ENCODE measurements at places on chromosomes 5 and 9. TPM values are rescaled to one million over a fixed set of nuclear protein-coding genes. Genes with fewer than 3 reads are reported as not detected.
A peak's percentile ranks its signal among the peaks of the same experiment; 100 is the strongest.

- H3K27me3 ChIP-seq, result peaks cover 9% of the 10 kb centered on the region
- no peaks in the 10 kb centered on the region for H3K36me3 ChIP-seq
- H3K4me3 ChIP-seq, result no peak overlapping the region
- peaks cover 9% of the 10 kb centered on the region for H3K4me1 ChIP-seq
Measured at GRCh38 chr9:91075279-91075678, 273.7 kb downstream of the SYK start.

CD14 gene
- 0.39 TPM for total RNA-seq

GRCh38 chr9:35907711-35908503 is 1.4 kb upstream of the SPAAR start:
- peak overlapping the region; percentile 21 for H3K4me3 ChIP-seq
- H3K36me3 ChIP-seq, result no peaks in the 10 kb centered on the region
- no peaks in the 10 kb centered on the region for H3K27me3 ChIP-seq
- peaks cover 32% of the 10 kb centered on the region for H3K4me1 ChIP-seq
- ATAC-seq, result peak; percentile 16

ERCC8 gene
- total RNA-seq, result 6.8 TPM

- H3K4me1 ChIP-seq, result peaks cover 18% of the 10 kb centered on the region
- peaks cover 7% of the 10 kb centered on the region for H3K36me3 ChIP-seq
- peaks cover 50% of the 10 kb centered on the region for H3K27me3 ChIP-seq
- H3K27ac ChIP-seq, result no peak within 1 kb of the TSS
- no peak for ATAC-seq
Measured at GRCh38 chr5:53480416-53481158, at the start of gene FST. Gene FST, plus strand, starts transcription at chr5:53480629. Its CDS starts 163 bp downstream, at chr5:53480792.

HRCT1 gene
- not detected for total RNA-seq

DNA sequence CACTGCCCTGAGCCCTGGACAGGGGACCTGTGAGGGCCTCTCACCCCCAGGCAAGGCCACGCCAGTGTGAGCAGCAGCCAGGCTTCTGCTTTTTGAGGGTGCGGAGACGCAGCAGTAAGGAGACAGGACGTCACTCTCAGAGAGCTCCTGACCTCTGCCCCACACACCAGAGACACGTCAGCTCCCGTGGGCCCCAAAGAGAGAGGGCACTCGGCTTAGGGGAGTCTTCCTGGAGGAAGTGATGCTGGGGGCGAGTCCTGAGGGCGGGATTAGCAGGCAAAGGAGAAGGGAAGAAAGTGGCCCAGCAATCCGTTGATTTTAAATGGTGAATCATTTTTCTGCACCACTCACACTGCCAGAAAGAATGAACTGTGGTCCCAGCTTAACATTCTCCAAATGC is 24.0 kb upstream of the SLC9A3 start:
- no peak overlapping the region for H3K4me3 ChIP-seq
- H3K36me3 ChIP-seq, result no peaks in the 10 kb centered on the region
- no peaks in the 10 kb centered on the region for H3K4me1 ChIP-seq
- no peak for ATAC-seq
- H3K27ac ChIP-seq, result no peak overlapping the region
- H3K27me3 ChIP-seq, result peaks cover 25% of the 10 kb centered on the region

- no peak overlapping the region for H3K4me3 ChIP-seq
- ATAC-seq, result no peak
Measured at GRCh38 chr9:136345281-136346156, 18.0 kb downstream of the DNLZ start.

DNA sequence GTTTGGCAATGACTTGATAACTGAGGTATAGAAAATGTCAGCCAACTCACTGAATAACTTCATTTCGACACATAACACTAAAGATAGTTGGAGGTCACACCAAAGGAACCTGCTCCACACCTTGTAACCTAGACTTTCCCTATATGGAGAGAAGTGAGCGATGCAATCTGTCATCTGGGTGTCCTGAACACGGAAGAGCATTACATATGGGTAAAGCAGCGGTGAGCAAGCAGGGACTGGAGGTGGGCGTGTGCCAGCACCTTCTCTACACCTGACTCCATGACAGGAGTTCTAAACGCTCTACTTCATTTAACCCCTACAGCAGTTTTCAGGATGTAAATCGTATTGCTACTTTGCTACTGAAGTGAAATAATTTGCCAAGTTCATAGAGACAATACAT is 152.8 kb downstream of the SLC12A2 start:
- peaks cover 35% of the 10 kb centered on the region for H3K27me3 ChIP-seq
- no peaks in the 10 kb centered on the region for H3K4me1 ChIP-seq
- H3K4me3 ChIP-seq, result no peak overlapping the region
- ATAC-seq, result no peak
- H3K27ac ChIP-seq, result no peak overlapping the region
- no peaks in the 10 kb centered on the region for H3K36me3 ChIP-seq

- H3K4me1 ChIP-seq, result no peaks in the 10 kb centered on the region
- H3K27me3 ChIP-seq, result peaks cover 3% of the 10 kb centered on the region
Measured at GRCh38 chr9:108477529-108478006, 378.2 kb downstream of the ACTL7B start.

DNA sequence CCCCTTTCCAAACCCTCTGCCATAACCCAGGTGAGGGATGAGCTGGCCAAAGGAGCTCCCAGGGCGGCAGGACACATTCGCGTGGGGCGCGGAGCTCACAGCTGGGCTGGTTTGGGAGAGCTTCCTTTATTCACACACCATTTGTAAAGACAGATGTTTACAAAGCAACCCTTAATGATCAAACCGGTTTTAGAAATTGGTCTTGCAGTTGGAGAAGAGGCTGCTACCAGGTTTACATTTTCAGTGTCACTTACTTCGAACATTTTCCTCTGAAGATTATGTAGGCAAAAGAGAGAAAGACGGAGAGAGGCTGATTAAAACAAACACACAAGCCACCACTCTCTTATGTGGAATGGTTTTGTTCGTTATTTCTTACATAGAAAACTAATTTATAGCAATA is 648.7 kb downstream of the IRX1 start:
- no peak for ATAC-seq
- H3K27me3 ChIP-seq, result no peaks in the 10 kb centered on the region
- no peak overlapping the region for H3K27ac ChIP-seq
- H3K4me3 ChIP-seq, result no peak overlapping the region
- no peaks in the 10 kb centered on the region for H3K36me3 ChIP-seq
- H3K4me1 ChIP-seq, result no peaks in the 10 kb centered on the region

C9orf153 gene
- total RNA-seq, result 1.0 TPM

SARDH gene
- total RNA-seq, result 2.8 TPM

GRCh38 chr9:92947268-92948037 is at the start of gene FGD3:
Gene FGD3, plus strand, starts transcription at chr9:92947523. Its CDS starts 28,734 bp downstream, at chr9:92976257.
- peaks cover 39% of the 10 kb centered on the region for H3K4me1 ChIP-seq
- H3K27me3 ChIP-seq, result no peaks in the 10 kb centered on the region
- ATAC-seq, result peak; percentile 86
- H3K4me3 ChIP-seq, result peak within 1 kb of the TSS; percentile 89
- H3K27ac ChIP-seq, result peak within 1 kb of the TSS; percentile 89

DNA sequence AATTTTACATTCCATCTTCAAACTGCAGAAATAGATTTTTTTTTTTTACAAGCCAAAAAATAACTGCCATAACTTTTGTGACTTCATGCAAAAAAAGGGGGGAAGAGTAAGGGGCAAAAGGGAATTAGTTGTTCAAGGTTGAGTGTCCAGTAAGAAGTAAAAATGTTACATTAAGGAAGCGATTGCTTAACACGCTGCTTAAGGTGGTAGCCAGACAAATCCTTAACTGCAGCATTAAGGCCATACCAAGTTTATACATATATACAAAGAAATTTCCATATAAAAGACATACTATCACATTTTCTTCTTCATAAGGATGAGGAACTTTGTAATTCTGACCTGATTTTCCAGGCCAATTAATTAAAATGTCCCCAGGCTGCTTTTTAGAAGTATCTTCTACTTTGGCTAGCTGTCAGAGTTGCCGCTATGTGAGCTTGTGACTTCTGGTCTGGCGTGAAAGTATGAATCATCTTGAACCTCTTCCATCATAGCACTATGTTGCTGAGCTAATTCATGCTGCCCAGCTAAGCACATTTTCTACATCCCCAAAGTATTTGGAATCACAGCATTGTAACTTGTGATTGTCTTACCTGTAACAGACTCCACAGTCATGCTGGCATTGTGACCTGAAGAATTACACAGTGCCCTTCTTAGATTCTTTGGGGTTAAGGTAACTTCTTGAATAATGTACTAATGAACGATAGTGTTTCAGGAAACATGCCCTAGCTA is 40.0 kb downstream of the G3BP1 start:
- H3K4me3 ChIP-seq, result no peak overlapping the region
- no peak overlapping the region for H3K27ac ChIP-seq
- peaks cover 88% of the 10 kb centered on the region for H3K36me3 ChIP-seq
- no peak for ATAC-seq

DNA sequence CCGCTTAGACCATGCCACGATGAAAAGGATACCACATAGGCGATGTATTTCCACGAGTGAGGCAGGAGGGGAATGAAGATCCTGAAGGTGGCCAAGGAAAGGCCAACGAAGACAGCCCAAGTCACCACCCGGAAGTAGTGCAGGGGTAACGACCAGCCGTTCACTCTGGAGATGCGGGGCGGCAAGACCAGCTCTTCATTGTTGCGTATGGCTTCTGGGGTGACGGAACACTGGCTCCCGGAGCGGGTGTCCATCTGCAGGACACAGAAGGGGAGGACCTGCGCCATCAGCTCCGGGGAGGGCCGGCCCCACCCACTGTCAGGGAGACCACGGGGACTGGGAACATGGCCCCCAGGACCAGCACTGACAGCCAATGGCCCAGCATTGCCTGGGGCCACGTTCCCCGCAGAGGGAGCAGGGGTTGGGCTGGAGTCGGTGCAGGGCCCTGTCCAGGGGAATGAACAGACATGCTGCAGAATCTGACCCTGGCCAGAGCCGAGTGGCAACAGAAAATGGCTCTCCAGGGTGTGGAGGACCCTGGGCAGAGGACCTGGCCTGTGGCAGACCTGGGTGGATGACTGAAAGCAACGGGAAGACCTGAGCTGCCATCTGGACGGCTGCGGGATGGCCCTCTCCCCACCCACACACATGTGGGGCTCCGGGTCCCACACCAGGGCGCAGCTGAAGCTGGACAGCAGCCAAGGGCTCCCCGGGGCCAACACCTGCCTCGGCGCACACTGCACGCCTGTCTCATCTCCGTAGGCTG is 17.7 kb downstream of the ZDHHC11B start:
- H3K4me1 ChIP-seq, result no peaks in the 10 kb centered on the region
- H3K36me3 ChIP-seq, result no peaks in the 10 kb centered on the region
- H3K4me3 ChIP-seq, result no peak overlapping the region
- no peak for ATAC-seq
- H3K27me3 ChIP-seq, result no peaks in the 10 kb centered on the region

RXFP3 gene
- total RNA-seq, result not detected

MOB3B gene
- 0.17 TPM for total RNA-seq

PCDHB14 gene
- total RNA-seq, result not detected

DNA sequence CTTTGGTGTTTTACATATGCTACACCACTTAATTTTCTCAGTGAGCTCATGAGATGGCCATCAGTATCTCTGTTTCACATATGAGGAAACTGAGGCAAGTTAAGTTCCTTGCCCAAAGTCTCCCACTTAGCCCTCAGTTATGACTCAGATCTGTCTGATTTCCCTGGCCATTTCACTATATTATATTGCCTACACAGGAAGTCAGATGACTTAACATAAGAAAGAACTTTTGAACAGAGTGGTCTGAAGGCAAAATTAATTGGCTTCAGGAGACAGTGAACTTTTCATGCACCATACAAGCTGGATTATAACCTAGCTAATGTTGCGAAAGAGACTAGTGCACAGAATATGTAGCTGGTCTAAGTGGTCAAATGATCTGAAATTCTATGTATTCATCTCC is 221.6 kb downstream of the NFIB start:
- no peaks in the 10 kb centered on the region for H3K4me1 ChIP-seq
- no peaks in the 10 kb centered on the region for H3K27me3 ChIP-seq
- H3K27ac ChIP-seq, result no peak overlapping the region
- no peak for ATAC-seq

DNA sequence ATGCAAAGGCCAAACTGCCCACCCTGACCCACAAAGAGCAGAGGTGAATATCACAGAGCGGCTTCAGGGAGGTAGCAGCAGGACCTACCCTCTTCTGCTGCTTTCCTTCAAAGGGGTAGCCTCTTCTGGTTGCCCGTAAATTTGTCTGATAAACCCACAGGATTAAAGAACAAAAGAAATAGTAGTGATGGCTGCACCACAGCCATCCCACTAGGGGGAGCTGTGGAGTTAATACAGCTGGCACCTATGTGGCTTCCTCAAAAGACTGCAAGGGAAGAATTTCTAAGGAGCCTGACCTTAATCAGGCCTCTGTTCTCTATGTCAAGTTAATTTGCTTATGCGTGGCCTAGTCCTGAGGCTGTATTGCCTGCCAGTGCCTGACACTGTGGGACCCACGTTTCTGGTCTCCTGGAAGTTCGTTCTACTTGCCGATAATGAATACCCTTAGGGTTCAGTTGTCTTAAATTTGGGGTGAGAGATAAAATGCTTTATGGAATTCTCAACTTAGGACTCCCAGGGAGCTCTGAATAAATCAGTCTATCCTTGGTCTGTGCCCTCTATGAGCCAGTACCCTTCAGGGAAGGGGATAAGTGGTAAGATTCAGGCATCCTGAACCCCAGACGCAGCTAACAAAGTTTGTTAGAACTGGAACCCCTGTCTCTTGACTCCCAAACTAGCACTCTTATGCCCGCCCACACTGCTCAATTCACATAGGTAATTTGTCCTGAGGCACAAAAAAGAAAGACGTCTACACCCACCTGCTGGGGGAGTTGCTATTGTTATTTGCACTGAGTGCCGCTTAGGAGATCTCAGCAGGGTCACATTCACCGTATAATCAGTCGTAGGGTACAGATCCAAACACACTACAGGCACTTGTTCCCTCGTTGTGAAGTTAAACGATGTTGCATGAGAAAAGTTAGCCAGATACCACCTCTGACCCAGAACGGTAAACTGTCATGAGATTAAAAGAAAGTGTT is 77.1 kb downstream of the SUSD1 start:
- H3K27me3 ChIP-seq, result no peaks in the 10 kb centered on the region
- no peaks in the 10 kb centered on the region for H3K36me3 ChIP-seq
- H3K27ac ChIP-seq, result no peak overlapping the region
- H3K4me1 ChIP-seq, result peaks cover 16% of the 10 kb centered on the region
- ATAC-seq, result peak; percentile 81
- no peak overlapping the region for H3K4me3 ChIP-seq

GRCh38 chr9:123044586-123044985 is 11.1 kb downstream of the GPR21 start:
- no peak for ATAC-seq
- H3K27ac ChIP-seq, result no peak overlapping the region
- no peaks in the 10 kb centered on the region for H3K27me3 ChIP-seq
- no peak overlapping the region for H3K4me3 ChIP-seq
- no peaks in the 10 kb centered on the region for H3K4me1 ChIP-seq

- H3K36me3 ChIP-seq, result no peaks in the 10 kb centered on the region
- ATAC-seq, result no peak
- H3K27ac ChIP-seq, result no peak overlapping the region
- no peak overlapping the region for H3K4me3 ChIP-seq
Measured at GRCh38 chr9:16866587-16866986, 3.9 kb downstream of the BNC2 start.

AQP7 gene
- total RNA-seq, result 0.42 TPM

- ATAC-seq, result no peak
- H3K4me3 ChIP-seq, result no peak overlapping the region
- no peaks in the 10 kb centered on the region for H3K4me1 ChIP-seq
- no peaks in the 10 kb centered on the region for H3K27me3 ChIP-seq
Measured at GRCh38 chr9:86077276-86077675, 22.1 kb downstream of the GOLM1 start.

Data from activated T-helper 17 cell treated with anti-CD3 and anti-CD28 coated beads, Interleukin-2, amount 50 U/mL, for 72 hours (primary cell).